AG10803 (cell line): ENCODE measurements at places on chromosomes 2 and 18.
A peak's percentile ranks its signal among the peaks of the same experiment; 100 is the strongest.

- no peak for DNase-seq
These were observed 18.9 kb downstream of the TWIST2 start for GRCh38 chr2:238866656-238867277.

DNA sequence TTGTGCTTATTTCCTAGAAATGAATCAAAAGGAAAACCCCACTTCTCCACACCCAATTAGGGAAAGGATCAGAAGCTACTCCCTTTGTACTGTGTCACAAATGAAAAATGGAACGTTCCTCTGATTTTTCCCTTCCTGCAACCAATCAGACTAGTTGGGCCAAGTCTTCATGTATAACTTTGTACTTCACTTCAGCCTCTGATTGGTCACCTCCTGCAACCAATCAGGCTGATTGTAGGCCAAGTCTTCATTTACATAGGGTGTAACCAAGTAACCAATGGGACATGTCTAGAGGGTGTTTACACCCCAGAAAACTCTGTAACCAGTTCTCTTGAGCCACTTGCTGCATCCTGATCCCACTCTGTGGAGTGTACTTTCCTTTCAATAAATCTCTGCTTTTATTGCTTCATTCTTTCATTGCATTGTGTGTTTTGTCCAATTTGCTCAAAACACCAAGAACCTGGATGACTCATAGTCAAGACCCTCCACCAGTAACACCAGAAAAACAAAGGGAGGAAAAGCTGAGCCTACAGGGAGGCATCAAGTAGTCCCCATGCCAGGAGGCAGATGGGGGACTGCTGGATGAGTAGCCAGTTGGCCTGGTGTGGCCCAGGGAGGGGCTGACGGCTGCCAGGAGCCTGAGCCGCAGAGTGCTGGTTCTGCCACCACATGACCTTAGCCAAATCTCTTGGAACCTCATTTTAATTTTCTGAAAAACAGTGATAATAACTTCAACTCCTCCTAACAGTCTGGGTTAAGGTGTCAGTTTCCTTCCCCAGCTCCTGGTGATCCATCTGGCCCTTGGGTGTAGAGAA lies 46.1 kb downstream of the SOWAHC start:
- DNase-seq: no peak

DNA sequence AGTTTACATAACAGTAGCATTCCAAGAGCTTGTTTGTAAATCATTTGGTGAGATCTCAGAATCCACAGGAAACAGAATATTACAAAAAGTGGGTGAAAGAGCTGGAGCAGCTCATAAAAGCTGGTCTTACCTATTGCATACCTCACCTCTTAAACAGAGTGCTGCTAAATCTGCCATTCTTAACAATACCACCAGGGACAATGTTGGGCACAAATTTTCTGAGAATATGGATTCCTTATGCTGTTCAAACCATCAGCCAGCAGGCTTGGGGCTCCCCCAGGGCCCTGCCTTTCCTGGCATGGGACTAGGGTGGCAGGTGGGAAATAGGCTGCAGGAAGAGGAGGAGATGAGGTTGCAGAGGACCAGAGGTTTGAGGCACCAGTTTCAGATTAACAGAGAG lies 55.6 kb downstream of the TGFA start:
- no peak for DNase-seq

- peak; percentile 42 for DNase-seq
These were observed 147.8 kb downstream of the WDSUB1 start for GRCh38 chr2:159138642-159139182.

GRCh38 chr18:1104181-1104881 lies 199.7 kb downstream of the ADCYAP1 start:
- DNase-seq: peak; percentile 29

GRCh38 chr2:210324458-210324857 lies 9.5 kb upstream of the MYL1 start:
- no peak for DNase-seq

GRCh38 chr2:136128905-136129304 lies 11.0 kb upstream of the CXCR4 start:
- no peak for DNase-seq

GRCh38 chr18:8952769-8953760 lies 149.4 kb upstream of the NDUFV2 start:
- peak; percentile 100 for DNase-seq

GRCh38 chr18:49041435-49042245 lies 90.9 kb upstream of the SMAD7 start:
- peak; percentile 62 for DNase-seq

- no peak for DNase-seq
These were observed 1235.3 kb upstream of the ZEB2 start for GRCh38 chr2:145755019-145755837.

GRCh38 chr18:67281746-67282145 lies 234.8 kb downstream of the DSEL start:
- no peak for DNase-seq

DNA sequence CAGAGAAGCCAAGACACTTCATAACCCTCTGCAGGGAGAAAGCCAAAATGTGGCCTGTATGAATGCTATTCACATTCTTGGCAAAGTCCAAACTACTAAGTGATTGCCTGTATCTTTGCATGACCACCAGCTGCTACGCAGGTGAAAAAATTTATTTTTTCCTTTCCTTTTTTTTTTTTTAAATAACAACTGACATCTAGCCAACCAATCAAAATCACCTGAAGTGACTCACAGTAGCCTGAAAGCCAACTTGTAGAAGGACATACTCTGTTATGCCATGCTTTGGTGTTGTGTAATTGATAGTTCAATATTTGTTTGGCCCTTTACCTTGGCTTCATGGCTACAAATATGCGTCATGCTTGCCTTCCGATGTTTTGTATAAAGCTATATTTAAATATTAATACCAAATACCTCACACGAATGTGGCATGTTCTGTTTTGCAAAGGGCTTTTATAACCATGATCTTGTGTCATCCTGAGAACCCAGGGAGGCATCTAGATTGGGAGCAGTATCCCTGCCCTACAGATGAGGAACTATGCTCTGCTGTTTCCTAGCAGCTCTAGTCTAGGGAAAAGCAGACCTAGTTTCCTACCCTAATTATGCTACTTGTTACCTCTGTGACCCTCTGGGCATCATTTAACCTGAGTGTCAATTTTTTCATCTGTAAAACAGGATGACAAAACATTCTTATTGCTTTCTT lies 102.1 kb downstream of the MYOM1 start:
- peak; percentile 6 for DNase-seq

GRCh38 chr2:164903204-164903603 lies 52.1 kb downstream of the SLC38A11 start:
- peak; percentile 57 for DNase-seq

DNA sequence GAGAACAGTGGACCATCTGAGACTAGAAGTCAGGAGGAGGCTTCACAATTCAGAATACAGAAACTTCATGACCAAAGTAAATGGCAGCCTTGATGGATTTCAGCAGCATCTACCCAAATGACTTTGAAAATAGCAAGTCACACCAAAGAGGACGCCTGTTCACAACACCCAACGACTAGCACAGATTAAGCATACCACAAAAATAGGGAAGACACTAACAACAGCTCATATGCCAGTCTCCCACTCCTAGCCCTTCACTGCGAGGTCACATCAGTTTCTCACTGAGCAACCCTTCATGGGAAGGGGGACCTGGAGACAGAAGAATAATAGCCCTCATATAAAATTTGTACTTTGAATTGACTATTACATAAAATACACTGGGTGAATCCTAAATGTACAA lies 228.4 kb upstream of the SLC39A10 start:
- DNase-seq: no peak

GRCh38 chr18:5542515-5543035 lies 1.2 kb downstream of the EPB41L3 start:
- DNase-seq: peak; percentile 27

DNA sequence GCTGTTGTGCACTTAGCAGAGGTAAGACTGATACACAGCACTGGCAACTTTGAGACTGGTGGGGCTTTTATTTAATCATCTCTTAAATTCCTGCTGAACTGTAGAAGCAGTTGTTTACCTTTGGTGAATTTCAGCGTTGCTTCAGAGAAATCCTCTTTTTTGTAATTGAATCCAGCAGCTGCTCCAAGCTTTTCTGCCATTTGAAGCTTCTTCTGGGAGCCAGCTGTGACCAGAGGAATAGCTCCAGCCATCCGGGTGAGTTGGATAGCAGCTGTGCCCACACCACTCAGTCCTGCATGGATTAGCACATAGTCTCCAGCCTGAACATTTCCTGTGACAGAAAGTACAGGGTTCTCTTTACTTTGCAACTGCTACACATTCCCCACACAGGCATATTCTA lies 3.9 kb downstream of the TP53I3 start:
- DNase-seq: peak; percentile 53

- DNase-seq: no peak
These were observed 539.3 kb downstream of the TNS1 start for GRCh38 chr2:217463402-217464075.

GRCh38 chr2:105184420-105184819 lies 57.1 kb upstream of the GPR45 start:
- DNase-seq: no peak

GRCh38 chr2:144405321-144405720 lies 114.6 kb downstream of the ZEB2 start:
- no peak for DNase-seq

GRCh38 chr2:1723397-1724042 lies 20.8 kb downstream of the PXDN start:
- DNase-seq: no peak

DNA sequence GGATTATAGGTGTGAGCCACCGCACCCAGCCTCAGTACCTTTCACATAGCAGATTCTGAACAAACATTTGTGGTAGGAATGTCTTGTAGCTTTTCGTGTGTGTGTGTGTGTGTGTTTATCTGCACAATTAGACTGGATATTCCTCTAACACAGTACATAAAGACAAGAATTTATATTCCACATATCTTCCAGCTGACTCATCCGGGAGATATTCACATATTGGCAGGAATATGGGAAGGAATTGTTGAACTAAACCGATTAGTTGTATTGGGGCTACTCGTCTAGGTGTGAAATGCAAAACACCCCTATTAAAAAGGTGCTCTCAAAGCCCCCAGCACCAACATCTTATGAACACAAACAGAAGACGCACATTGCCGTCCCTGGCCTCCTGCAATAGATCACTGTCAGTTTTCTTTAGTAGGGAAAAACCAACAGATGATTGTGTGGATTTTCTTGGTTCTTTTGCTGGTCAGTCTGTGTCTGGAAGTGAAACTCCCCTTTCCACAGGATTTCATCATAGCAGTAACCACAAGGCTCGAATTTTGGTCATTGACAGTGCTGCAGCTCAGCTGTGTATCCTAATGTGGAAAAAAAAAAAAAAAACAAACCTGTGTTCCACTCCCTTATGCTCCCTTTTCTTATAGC lies 208.5 kb upstream of the ACVR2A start:
- peak; percentile 89 for DNase-seq

- DNase-seq: no peak
These were observed 42.3 kb upstream of the PTPRM start for GRCh38 chr18:7524786-7525185.

- DNase-seq: no peak
These were observed 19.8 kb downstream of the PDIA6 start for GRCh38 chr2:10792660-10793400.

DNA sequence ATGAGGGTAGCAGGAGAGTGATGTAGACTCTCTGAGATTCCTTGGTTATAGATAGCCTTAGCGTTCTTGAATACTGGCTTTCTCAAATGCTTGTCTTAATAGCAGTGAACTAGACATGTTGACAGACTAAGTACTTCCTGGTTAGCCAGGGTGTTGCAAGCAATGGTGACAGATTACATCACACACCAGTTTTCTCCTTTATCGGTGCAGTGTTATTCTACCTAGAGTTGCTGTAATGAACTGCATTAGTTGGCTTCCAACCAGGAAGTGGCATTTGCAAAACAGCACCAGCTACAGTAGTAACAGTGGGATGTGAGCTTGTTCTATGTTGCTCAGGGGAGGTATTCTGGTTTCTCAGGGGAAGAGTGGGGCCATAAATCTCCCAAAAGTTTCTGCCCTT lies 582.2 kb upstream of the DDX18 start:
- DNase-seq: no peak

DNA sequence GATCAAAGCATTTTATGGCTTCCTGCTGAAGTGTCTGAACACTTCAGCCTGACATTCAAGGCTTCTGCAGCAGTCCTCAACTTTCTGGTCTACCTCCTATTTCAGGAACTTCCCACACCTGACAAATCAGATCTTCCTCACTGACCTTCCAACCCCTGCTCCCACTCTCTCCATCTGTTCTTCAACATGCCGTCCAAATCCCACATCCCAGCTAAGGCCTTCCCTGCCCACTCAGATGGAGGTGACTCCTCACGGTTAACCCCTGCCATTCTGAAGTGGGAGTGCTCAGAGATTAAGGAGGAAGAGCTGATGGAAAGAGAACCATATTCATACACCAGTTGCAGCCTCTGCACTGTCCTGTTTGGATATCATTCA lies 104.8 kb downstream of the POLR1A start:
- DNase-seq: no peak

DNA sequence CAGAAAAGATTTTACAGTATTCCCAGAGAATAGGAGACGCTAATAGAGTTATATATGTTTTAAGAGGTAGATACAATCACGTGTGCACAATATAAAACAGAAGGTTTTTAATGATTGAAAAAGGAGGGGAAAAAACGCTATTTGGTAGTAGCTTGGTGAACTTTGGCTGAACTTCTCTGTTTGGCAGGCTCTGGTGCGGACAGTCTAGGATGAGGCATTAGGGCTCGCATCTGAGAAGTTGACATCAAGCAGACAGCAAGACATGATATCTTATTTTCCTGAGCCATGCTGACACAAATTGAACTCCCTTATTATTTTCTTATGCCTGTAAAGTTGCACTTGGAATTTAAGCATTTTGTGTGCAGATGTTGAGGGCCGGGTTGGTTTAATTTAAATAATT lies 176.6 kb downstream of the EN1 start:
- DNase-seq: peak; percentile 83

GRCh38 chr18:3260995-3261372 lies 949 bp upstream of the MYL12B start:
- DNase-seq: no peak

DNA sequence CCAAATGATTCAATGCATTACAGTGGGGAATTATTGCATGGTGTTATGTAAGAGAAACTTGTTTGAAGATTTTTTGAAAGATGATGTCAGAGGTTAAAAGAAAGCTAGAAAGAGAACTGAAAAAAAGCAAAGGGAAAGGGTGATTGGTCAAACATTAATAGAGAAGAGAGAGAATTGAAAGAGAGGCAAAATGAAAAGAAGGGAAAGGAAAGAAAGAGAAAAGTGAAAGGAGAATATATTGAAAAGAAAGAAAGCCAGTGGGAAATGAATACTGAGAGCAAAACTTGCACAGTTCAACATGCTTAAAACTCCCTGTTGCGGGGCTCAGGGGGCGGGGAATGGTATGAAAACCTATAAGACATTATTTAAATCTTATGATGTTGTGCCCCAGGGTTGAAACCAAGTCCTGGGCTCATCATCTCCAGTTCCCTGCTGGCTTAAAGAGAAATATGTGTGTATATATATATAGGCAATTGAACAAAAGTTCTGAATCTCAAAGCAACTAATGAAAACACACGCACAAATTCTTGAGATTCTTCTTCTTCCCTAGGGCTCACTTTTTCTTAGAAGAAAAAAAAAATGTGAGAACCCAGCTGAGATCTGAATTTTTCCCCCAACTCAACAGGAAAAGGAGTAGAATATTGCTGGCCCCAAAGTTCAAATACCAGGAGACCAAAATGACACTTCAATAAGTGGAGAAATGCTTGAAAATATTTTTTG lies 2045.9 kb upstream of the CELF4 start:
- peak; percentile 4 for DNase-seq
